ENCODE measurements at places on chromosomes 1 and 21.

GRCh38 chr21:39632796-39633442 is 20.2 kb downstream of the B3GALT5 start:
- DNase-seq, result no peak

- no peak for DNase-seq
Observed at GRCh38 chr1:24161270-24161669, 18.3 kb upstream of the IL22RA1 start.

DNA sequence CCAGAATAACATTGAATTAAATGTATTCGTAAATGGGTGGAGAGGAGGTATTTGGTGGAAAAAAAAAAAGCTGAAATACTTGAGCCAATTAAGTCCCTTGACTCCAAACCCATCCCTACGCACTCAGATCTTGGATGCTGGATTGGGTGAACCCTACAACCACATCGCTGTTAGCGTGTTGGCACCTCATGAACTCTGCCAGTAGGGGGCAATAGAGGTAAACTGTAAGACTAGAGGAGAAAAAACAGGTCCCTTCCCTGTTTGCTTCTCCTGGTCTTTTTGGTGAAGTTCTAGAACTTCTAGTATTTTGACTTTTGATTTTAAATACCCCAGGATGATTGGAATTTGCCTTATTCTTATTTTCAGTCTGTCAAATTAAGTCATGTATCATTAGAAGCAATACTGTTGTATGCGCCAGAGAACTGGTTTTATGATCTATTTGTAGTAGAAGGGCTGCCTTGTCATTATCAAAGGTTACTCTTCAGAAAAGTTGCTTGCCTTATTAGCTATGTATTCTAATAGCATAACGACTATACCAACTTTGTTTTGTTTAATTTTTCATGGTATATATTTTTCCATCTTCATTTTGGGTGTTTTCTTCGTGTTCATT is 1.9 kb upstream of the OR13G1 start:
- peak; percentile 22 for DNase-seq

GRCh38 chr1:75471252-75471651 is 139.7 kb downstream of the SLC44A5 start:
- DNase-seq, result no peak

DNA sequence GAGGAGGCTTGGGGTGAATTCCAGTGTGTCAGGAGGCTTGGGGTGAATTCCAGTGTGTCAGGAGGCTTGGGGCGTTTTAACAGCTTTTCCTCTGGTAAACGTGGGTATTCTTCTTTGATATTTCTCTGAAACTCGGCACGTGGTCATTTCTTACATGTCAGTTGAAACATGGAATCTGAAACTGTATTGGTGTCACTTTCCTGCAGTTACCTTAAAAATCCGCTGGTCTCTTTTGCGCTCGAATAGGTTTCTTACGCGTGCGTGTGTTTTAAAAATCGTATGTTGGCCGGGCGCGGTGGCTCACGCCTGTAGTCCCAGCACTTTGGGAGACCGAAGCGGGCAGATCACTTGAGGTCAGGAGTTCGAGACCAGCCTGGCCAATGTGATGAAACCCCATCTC is 33.5 kb downstream of the PRKCZ start:
- no peak for DNase-seq

DNA sequence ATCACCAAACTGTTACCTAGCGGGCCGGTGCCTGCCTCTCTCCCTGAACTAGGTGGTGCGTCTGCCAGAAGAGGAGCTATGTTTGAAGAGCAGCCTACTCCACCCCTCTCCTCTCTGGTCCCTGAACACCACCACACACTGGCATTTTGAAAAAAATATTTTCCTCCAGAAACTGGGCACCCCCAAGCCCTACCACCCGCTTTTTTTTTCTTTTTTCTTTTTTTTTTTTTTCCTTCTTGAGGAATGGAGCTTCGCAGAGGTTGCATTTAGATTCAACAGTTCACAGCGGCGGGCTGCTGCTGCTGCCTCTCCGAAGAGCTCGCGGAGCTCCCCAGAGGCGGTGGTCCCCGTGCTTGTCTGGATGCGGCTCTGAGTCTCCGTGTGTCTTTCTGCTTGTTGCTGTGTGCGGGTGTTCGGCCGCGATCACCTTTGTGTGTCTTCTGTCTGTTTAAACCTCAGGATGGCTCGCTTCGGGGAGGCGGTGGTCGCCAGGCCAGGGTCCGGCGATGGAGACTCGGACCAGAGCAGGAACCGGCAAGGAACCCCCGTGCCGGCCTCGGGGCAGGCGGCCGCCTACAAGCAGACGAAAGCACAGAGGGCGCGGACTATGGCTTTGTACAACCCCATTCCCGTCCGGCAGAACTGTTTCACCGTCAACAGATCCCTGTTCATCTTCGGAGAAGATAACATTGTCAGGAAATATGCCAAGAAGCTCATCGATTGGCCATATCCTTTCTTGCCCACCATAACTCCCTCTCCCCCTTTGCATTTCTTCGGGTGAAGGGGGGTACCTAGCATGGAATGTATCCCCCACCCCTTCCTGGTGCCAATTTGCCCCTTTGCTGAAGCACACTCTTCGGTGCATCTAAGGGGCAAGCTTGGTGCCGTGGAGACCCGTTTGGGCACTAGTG is at the start of gene CACNA1E:
CACNA1E (plus strand) TSS at position 233 of the 911 bp plus-strand sequence; CDS start at position 461, 228 bp downstream.
- no peak for DNase-seq

DNA sequence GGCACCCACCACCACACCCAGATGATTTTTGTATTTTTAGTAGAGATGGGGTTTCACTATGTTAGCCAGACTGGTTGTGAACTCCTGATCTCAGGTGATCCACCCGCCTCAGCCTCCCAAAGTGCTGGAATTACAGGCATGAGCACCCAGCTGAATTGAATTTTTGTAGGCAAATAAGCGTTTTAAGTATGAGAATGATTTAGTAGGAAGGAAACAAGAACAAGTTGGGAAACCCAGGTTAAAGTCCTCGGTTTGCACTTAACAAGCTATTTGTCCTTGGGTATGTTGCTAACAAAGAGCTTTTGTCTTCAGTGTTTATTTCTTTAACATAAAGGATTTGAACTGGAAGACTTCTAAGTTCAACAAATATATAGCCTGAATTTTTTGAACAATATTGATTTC is 23.9 kb downstream of the BTF3L4 start:
- DNase-seq, result no peak

DNA sequence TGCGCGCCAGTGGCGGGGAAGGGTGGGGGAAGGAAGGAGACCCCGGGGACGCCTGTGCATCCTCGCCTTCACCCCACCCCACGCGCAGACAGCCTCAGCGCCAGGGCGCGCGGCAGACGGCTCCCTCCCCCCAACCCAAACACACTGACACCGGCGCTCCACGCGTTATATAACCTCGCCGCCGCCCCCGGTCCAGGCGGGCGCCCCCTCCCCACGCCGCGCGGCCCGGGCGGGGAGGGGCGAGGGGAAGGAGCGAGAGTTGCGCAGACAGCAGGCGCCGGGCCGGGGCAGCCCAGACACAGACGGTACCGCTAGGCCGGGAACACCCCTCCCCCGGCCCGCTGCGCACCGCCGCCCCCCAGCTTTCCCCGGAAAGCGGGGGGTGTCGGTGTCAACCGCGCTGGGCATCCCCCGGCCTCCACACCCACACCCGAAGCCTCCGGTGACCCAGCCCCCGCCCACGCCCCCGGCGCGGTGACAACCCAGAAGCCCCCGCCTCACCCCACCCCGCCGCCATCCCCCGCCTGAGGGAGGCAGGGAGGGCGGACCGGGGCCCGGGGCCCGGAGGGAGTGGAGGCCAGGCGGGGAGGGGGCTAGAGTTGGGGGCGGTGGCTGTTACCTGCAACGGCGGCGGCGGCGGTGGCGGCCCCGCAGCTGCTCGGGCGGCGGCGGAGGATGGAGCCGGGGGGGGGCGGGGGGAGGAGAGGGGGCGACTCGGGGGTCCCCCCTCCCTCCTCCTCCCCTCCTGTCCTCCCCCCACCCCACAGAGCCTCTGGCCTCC is 432 bp downstream of the AKT3 start:
- DNase-seq, result peak; percentile 72

- no peak for DNase-seq
Observed at GRCh38 chr1:156925154-156926010, 5.0 kb downstream of the LRRC71 start.

GRCh38 chr1:159835862-159836525 is 9.3 kb downstream of the SLAMF8 start:
- DNase-seq, result no peak

DNA sequence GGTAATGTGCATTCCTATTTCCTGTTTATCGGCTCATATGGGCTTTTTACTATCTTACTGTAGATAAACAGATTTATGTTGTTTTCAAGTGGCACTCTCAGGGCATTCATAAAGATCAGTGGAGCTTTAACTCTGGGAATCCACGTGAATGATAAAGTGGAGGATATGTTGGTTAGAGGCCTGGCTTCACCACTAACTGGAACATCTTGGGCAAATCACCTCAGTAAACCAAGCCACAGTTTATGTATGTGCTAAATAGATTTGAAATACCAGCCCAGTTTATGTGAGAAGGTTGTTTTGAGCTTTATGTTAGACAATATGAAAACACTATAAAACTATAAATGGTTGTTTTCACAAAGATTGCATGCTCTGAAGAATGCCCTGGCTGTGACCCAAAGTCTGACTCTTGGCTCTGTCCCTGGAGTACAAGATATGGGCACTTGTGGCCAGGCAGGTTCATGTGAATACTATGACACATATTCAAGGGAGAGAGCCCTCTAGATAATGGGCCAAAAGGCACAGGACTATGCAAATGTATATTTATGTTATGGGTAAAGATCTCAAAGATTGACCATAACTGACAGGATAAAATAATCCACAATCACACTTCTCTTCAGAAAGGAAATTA is 36.7 kb downstream of the FAM163A start:
- DNase-seq, result no peak

DNA sequence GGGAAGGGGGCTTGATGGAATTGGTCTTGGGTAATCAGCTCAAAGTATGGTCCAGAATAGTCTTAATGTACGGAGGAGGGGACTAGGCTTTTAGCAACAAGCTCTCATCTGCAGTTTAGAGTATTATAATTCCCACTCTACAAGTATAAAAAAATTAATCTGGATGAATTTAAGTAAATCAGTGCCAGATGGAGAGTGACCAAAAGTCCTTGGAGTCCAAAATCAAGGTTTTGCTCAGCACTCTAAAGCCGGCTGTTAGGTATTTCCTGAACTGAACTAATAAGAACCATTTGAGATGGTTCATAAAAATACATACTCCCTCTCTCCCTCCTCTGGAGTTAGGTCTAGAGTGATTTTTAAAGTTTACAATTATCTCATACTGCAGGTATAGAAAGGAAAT is 23.7 kb downstream of the GLUL start:
- DNase-seq, result no peak

GRCh38 chr1:193241132-193241827 is 54.9 kb upstream of the B3GALT2 start:
- peak; percentile 22 for DNase-seq

DNA sequence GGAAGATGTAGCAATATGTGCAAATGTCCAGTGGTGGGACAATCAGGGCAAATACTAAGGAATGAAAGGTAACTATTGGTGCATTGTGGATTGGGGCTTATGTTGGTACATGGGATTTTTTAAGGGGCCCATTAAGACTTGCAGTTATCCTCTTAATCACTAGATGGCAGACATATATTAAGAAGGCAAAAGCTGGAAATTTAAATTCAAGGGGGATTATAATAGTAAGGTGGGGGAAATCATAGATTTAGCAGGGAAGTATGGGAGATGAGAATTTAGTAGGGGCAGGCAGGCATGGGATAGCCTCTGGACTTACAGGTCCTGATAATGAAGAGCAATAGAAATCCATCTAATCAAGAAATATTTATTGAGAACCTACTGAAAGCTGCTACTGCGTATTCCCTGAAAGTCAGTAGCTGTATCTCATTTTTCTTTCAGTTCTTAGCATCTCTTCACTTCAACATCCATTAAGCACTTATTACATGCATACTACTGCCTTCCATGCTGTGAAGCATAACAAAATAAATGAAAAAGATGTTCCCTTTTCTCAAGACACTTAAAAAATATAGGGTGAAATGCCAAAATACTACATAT is 251.8 kb downstream of the CRB1 start:
- DNase-seq, result no peak

DNA sequence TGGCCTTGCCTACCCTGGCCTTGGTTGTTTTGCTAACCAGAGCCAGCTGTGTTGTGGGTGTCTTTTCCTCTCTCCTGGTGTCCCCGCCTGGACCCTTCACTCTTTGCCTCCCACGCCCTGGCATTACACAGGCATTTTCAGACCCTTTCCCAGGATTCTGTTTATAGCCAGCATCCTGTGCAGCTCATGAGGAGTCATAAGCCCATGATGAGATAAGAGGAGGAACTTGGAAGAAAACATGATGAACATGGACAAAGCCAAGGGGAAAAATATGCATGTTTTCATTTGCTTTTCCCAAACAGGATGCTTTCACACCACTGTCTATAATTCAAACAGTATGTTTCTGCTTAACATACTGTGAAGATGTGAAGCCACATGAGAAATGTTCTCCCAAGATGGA is 18.7 kb upstream of the WARS2 start:
- DNase-seq, result no peak

- DNase-seq, result no peak
Observed at GRCh38 chr1:50453266-50453665, 30.0 kb upstream of the DMRTA2 start.

Measured in right hindlimb (tissue), 1 donor.